ENCODE measurements at places on chromosomes 7 and 10. TPM values are rescaled to one million over a fixed set of nuclear protein-coding genes. Genes with fewer than 3 reads are reported as not detected.

The DYDC2 gene
- polyA plus RNA-seq: not detected

The ELMO1 gene
- not detected for polyA plus RNA-seq

The CALU gene
- polyA plus RNA-seq: 593 TPM

GRCh38 chr10:88379575-88379974, 203.5 kb downstream of the RNLS start:
- DNase-seq: peak; percentile 24

The ASAH2 gene
- 1.6 TPM for polyA plus RNA-seq

The NEURL1 gene
- polyA plus RNA-seq: 0.67 TPM

GRCh38 chr7:75866489-75867389, 12.1 kb upstream of the RHBDD2 start:
- DNase-seq: no peak

The WEE2 gene
- polyA plus RNA-seq: not detected

- DNase-seq: no peak
Observed at GRCh38 chr7:142523821-142524460, 225.3 kb upstream of the PRSS1 start.

- DNase-seq: no peak
Observed at GRCh38 chr7:39301543-39301942, 264.7 kb upstream of the YAE1 start.

GRCh38 chr7:28203508-28204240, 23.1 kb upstream of the JAZF1 start:
- no peak for DNase-seq

The PRR15 gene
- not detected for polyA plus RNA-seq

DNA sequence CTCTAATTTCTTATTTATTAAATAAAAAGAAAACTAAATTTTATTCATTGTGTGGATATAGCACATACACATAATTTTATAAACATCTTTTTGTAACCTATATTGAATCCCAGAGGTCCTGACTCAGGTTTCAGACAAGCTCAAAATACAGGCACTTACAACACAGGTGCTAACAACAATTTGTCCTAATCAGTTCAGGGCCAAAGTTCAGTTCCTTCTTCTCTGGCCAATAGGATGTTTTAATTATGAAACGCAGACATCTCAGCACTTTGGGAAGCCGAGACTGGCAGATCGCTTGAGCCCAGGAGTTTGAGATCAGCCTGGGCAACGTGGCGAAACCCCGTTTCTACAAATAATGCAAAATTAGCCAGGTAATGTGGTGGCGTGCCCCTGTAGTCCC, 15.0 kb downstream of the RPA3 start:
- no peak for DNase-seq

DNA sequence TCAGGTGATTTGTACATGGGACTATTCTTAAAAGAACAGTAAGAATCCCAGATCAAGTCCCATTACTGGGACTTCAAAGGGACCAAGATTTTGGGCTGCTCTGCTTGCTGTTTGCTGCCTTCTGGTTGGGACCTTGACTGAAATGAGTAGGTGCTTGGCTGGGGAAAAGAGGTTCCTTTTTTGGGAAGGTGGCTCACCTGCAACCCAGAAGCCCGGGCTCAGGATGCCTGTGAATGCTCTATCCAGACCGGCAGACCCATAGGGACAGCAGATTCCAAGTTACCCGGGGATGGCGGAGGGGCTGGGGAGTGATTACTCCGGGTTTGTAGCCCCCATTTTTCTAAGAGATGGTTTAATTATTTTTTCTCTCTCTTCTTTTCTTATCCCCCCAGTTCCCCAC, 104.0 kb downstream of the CPXM2 start:
- no peak for DNase-seq

GRCh38 chr7:150420242-150420641, 30.2 kb upstream of the GIMAP8 start:
- DNase-seq: no peak

The TCAF2 gene
- polyA plus RNA-seq: 2.5 TPM

DNA sequence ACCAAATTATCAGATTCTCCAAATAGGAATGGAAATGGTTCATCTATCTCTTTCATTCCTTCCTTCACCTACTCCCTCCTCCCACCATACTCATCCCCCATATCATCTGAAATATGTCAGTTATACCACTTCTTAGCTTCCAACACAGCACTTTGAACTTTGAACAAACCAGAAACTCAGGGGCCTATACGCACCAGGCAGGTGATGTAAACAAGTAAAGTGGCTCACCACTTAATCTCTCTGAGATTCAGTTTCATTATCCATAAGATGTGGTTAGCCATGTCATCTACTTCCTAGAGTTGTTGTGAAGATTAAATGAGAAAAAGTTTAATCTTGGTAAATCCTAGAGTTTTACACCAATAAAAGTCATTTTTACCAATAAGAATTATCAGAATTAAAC, 65.9 kb upstream of the LRRN3 start:
- DNase-seq: no peak

- no peak for DNase-seq
Observed at GRCh38 chr7:98303906-98304305, 22.4 kb downstream of the BRI3 start.

GRCh38 chr10:91115618-91116390, 104.7 kb upstream of the PCGF5 start:
- DNase-seq: no peak

DNA sequence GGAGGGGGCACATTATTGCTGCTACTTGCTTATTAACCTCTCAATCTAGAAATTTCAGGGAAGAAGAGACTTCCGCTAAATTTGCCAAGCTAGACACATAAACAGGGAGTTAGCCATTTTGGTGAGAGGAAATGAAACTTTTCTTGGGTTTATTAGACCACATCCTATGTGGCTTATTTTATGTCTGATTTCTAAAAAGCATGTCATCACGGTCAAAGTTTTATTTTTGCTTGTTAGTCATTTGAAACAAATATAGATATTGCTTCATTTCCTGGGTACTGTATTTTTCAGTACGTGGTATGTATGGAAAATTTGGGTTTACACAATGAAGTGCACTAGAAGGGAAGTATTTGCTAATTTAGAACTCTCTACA, 144.1 kb downstream of the TCF7L2 start:
- no peak for DNase-seq

The COL13A1 gene
- 13.1 TPM for polyA plus RNA-seq

The STEAP4 gene
- polyA plus RNA-seq: not detected

Data from AG04450 (cell line).